ENCODE measurements at places on chromosomes 3 and 15. TPM values are rescaled to one million over a fixed set of nuclear protein-coding genes. Genes with fewer than 3 reads are reported as not detected.

Gene DAZL
- not detected for polyA plus RNA-seq

Gene CLDN18
- not detected for polyA plus RNA-seq

Gene WDR93
- polyA plus RNA-seq, result 0.16 TPM

Gene ZKSCAN7
- polyA plus RNA-seq, result 3.7 TPM

Gene ECE2
- polyA plus RNA-seq, result 0.49 TPM

Gene BFSP2
- not detected for polyA plus RNA-seq

Gene CMTM8
- 10.0 TPM for polyA plus RNA-seq

Gene EXOSC7
- polyA plus RNA-seq, result 32.5 TPM

Gene SCG3
- polyA plus RNA-seq, result 0.61 TPM

Gene FEZF2
- polyA plus RNA-seq, result not detected

Gene FSIP1
- polyA plus RNA-seq, result 0.27 TPM

Gene TGM5
- polyA plus RNA-seq, result 0.16 TPM

Gene CFAP92
- 0.62 TPM for polyA plus RNA-seq

Gene SAMMSON
- 0.75 TPM for polyA plus RNA-seq

Gene GRAMD1C
- 2.3 TPM for polyA plus RNA-seq

Gene OR5H2
- not detected for polyA plus RNA-seq

- DNase-seq, result no peak
Measured at GRCh38 chr3:140501770-140502364, 176.0 kb upstream of the TRIM42 start.

GRCh38 chr3:120435621-120436020, 15.2 kb downstream of the FSTL1 start:
- DNase-seq, result no peak

DNA sequence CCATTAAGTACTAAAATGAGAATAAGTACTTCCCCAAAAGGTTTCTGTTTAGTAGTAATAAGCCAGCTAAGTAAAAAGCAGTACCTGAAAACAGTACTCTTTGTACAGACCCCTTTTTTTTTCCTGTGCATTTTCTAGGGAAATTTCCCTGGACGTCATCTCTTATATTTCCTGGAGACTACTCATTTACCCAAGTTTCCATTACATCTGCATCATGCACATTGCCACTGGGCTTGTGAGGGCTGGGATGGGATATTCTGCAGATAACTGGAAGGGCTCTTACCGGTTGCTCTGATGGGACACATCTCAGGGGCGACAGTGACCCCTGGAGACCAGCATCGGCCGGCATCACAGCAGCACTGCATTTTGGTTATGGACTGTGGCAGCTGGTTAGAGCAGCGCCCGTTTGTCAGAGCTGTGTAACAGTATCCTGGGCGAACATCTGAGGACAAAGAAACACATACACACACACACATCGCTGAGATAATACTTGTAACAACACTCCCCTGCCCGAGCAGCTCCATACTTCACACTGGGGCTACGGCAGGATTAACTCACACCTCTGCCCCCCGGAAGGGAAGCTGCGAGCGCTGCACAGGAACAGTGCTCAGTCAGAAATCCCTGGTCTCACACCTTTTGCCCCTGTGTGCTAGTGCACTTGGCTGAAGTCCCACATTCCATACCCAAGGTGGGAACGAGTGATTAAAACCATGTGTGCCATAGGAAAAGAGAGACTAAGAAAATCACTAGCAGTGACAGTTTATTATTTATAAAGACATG, 124.9 kb downstream of the FBN1 start:
- no peak for DNase-seq

DNA sequence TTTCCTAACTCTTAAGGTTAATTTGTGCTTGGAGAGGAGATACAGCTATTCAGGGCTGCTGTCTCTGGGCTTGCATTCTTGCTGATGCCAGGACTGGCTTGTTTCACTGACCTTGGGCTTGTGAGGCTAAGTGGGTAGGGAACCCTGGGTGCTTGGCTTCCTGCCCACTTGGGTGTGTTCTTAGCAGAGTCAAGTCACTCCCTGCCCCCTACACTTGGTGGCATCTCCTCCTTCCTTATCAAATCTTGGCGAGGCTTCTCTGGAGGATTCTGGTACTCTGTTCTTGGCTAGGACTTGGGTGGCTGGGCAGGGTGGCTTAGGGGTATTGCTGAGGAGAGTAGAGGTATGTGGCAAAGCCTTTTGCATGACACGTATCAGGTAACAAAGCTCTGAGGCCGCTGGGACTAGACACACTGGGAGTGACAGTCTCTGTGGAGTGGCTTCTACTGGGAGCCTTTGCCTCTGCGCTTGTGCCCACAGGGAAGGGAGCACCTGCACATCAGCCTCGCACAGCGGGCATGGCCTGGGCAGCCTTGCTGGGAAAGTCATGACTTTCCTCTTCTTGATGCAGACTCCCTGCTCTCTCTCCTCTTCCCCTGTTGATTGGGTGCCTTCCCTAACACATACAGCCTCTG, 41.8 kb downstream of the CHCHD6 start:
- DNase-seq, result no peak

DNA sequence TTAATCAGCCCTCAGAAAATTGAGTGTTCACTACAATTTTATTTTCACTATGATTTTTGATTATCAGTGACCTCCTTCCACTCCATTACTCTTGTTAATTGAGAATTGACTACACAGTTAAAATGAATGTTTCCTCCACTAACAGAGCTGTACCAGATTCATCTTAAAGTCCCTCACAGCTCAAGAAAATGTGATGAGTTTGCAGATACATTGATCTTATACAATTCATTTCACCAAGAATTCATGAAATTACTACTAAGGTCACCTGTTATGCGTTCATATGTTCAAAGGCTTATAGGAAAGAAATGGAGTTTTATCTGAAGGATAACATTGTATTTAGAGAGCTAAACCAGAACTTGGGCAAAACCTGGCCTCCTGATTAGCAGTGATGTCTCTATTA, 17.5 kb downstream of the NMNAT3 start:
- no peak for DNase-seq

- no peak for DNase-seq
Measured at GRCh38 chr15:100944986-100945385, 25.8 kb downstream of the LRRK1 start.

- DNase-seq, result no peak
Measured at GRCh38 chr3:195549931-195550519, 6.9 kb upstream of the PPP1R2 start.

- DNase-seq, result no peak
Measured at GRCh38 chr3:152841131-152841530, 6.2 kb downstream of the P2RY1 start.

DNA sequence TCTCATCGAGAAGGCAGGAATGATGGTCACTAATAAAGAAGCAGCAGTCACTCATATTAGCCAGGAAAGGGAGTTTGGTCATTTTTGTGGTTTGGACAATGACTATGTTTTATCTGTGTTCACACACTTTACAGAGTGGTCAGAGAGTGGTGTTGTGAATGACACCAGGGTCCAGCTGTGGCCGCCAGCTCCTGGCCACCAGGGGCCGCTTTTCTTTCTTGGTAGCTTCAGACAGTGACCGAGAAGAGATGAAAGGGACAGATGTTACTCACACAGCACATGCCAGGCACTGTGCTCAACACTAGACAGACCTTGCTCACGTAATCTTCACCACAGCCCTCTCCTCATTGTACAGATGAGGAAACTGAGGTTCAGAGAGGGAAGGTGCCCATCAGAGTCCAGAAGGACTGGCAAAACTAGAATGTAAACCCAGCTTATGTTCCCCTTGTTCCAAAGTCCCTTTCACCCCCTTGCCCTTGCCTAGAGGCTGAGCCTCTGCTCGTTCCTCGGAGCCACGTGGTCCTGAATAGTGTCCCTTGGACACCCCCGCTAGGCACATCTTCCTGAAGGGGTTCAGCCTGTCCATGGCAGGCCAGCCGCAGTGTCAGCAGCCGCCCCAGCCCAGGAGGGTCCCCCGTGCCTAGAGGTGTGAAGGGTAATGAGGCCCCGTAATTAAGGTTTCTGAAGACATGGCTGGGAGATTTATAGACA, 55.6 kb downstream of the CYP11A1 start:
- no peak for DNase-seq

DNA sequence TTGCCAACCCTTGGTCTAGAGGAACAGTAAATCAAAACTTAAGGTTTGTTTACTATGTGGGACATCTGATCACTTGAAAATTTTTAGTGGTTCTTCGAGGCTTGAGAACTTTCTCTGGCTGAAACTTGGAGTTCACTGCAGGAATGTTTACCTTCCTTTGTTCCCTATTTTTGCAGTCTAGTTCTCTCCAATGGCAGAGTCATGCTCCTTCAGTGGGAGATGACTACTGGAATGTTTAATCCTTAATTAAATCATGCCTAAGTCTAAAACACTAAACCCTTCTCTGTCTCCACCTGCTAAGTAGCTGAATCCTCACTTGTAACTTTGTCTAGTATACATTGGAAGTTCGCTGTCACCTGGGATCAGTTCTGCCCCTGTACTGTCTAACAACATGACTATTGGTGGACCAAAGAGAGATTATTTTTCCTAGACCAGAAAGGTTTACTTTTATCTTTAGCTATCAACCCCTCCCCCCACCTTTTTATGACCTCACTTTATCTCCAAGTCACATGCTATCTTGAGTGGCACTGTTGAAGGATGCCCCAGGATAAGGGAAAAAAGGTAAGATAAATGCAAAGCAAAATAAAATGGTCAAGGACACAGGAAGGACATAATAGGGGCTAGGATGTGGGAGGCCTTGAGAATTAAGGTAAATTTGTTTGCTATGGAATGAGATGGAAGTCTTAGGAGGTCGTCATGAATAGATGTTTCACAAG, 1.2 kb upstream of the ZNF609 start:
- no peak for DNase-seq

- DNase-seq, result no peak
Measured at GRCh38 chr3:23324745-23325144, 121.6 kb downstream of the UBE2E2 start.

DNA sequence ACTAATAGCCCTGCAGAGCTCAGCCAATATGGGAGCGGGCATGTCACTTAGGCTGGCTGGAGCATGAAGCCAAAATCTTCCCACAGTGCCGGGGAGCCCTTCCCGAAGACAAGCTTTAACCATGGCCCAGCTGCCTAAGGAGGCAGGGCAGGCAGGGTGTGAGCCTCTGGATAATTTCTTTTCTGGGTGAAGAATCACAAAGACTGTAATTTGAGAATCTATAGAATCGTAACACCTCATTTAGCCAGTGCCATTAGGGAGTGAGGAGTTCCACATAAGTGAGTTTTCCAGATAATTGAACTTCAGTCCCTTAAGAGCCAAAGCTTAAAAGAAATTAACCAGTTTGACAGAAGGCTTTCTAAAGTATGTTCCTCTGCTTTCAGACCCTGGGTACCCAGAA, 40.2 kb upstream of the TLE3 start:
- no peak for DNase-seq

GRCh38 chr3:10417847-10418246, 87.5 kb downstream of the ATP2B2 start:
- DNase-seq, result no peak

DNA sequence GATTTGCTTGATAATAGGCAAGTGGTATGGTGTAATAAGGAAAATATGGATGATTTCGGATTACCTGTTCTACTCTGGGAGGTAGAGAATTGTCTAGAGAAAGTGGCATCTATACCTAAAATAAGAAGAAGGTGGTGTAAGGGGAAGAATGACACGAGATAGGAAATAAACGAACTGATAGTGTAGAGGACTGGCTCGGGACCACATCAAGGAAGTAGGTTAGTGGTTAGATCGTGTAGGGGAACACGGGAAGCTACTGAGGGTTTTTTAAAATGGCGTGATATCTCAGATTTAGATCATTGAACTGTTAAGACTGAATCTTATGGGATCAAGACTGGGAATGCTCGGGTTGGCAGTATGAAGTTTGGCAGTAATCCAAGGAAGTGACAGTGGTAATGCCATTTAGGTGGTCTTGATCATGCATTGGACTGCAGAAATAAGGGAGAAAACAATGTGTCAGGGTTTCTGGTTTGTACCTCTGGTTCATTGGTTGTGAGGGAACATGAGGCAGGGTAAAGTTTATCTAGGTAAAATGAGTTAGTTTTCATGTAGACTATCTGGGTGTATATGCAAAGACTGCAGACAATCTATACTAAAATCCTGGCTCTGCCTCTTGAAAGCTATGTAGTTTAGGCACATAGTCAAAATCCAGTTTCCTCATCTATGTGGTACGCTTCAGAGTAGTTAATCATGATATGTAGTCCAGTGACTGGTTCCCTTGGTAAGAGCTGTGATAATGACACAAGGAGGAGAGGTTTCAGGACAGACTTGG, 7.4 kb downstream of the RPL14 start:
- DNase-seq, result no peak

- DNase-seq, result no peak
Measured at GRCh38 chr3:72520690-72521308, 327.4 kb downstream of the SHQ1 start.

DNA sequence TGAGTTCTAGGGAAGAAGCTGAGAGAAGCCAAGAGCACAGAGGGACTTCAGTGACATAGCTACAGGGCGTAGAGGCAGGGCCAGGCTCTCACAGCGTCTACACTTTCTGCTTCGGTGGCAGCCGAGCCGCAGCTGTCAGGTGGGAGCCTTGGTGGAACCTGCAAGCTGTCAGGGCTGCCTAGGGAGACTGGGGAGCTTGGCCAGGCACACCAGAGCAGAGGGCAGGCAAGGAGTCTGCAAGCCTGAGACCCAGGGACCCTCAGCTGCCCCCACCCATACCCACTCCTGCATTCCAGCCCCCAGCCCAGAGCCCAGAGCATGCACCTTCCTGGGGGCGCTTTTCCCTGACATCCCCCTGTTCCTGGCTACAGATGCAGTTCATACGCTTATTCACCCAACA, 13.4 kb upstream of the KLF15 start:
- DNase-seq, result no peak

GRCh38 chr15:59371458-59372351, 966 bp downstream of the MYO1E start:
- DNase-seq, result no peak

GRCh38 chr3:171269542-171269941, 190.7 kb downstream of the TNIK start:
- no peak for DNase-seq

- no peak for DNase-seq
Measured at GRCh38 chr3:19598870-19599269, 335.1 kb downstream of the EFHB start.

- no peak for DNase-seq
Measured at GRCh38 chr3:53182764-53183355, 21.9 kb downstream of the PRKCD start.

DNA sequence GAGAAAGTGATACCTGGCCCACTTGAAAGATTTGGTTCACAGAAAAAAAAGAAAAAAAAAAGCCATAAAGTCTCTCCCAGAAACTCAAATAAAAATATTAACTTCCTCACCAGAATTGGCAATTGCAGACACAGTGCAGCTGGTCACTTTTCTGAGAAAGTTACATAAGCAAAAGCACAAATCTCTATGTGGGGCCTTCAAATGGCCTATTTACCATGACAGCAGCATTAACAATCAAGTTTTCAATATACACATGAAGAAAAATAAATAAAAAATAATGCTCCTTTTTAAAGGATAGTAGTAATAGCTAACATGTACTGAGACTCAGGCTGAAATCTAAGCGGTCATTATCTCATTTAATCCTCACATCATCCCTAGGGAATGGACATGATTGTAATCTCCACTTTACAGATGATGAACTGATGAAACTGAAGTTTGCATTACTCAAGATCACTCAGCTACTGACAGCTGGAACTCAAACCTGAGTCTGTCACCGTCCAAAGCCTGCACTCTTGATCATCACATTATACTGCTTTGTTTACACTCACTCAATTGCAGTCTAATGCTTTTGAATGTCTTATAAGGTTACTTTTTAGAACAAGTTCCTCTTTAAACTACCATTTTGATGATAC, 3.3 kb downstream of the NPTN start:
- no peak for DNase-seq

- DNase-seq, result no peak
Measured at GRCh38 chr3:8887435-8888300, 75.6 kb downstream of the RAD18 start.

Measured in urinary bladder (tissue), 4 donors.